ENCODE measurements at places on chromosomes 2 and 18. TPM values are rescaled to one million over a fixed set of nuclear protein-coding genes. Genes with fewer than 3 reads are reported as not detected.

Gene MYO5B
- total RNA-seq: 0.16 TPM

Gene EIF5B
- 27.1 TPM for total RNA-seq

Gene DPP10
- not detected for total RNA-seq

Gene TXNDC2
- total RNA-seq: 0.16 TPM

Gene ITPRIPL1
- total RNA-seq: 3.4 TPM

Gene QPCT
- total RNA-seq: 1.7 TPM

Gene PIAS2
- 36.4 TPM for total RNA-seq

Gene APLF
- 6.8 TPM for total RNA-seq

Gene GPR45
- total RNA-seq: not detected

Gene DNAJC5G
- total RNA-seq: not detected

Gene CKAP2L
- 26.4 TPM for total RNA-seq

Gene RALB
- 73.7 TPM for total RNA-seq

Gene GPR75
- 2.4 TPM for total RNA-seq

Gene ACTG2
- 2.4 TPM for total RNA-seq

Data from fibroblast of the aortic adventitia (primary cell).